Mesangial cell (primary cell): ENCODE measurements at places on chromosomes 16 and 17. TPM values are rescaled to one million over a fixed set of nuclear protein-coding genes. Genes with fewer than 3 reads are reported as not detected.

The MARCHF10 gene
- 0.65 and 1.4 TPM in 2 replicates for total RNA-seq

The RNU2-1 gene
- total RNA-seq: not detected in 2 replicates

The KIAA0753 gene
- 8.9 and 9.8 TPM in 2 replicates for total RNA-seq

The CLEC3A gene
- total RNA-seq: not detected in 2 replicates

The TSPAN10 gene
- 1.1 and 1.9 TPM in 2 replicates for total RNA-seq

The KPNB1 gene
- total RNA-seq: 157 and 362 TPM in 2 replicates

The HSD11B2 gene
- 0.38 and 0.98 TPM in 2 replicates for total RNA-seq
